ENCODE measurements at places on chromosomes 6 and 20.

DNA sequence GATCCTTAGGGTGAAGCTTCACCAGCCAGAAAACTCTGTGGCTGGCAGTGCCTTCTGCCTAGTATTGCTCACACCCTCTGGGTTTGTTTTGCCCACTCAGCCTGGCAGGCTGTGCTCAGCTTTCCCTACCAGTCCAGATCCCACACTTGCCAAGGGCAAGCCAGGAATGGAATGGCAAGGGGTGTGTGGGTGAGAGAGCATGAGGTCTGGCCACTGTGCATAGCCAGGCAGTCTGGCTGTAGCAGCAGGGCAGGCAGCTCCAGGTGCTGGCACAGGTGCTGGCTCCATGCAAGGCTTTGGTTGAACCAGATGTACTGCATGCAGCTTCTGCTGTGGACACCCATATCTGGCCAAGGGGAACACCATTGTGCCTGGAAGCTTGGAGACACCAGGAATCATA lies 1720.3 kb downstream of the HACE1 start:
- DNase-seq, result no peak

- no peak for DNase-seq
Observed at GRCh38 chr6:157193443-157193996, 129.8 kb downstream of the TMEM242 start.

DNA sequence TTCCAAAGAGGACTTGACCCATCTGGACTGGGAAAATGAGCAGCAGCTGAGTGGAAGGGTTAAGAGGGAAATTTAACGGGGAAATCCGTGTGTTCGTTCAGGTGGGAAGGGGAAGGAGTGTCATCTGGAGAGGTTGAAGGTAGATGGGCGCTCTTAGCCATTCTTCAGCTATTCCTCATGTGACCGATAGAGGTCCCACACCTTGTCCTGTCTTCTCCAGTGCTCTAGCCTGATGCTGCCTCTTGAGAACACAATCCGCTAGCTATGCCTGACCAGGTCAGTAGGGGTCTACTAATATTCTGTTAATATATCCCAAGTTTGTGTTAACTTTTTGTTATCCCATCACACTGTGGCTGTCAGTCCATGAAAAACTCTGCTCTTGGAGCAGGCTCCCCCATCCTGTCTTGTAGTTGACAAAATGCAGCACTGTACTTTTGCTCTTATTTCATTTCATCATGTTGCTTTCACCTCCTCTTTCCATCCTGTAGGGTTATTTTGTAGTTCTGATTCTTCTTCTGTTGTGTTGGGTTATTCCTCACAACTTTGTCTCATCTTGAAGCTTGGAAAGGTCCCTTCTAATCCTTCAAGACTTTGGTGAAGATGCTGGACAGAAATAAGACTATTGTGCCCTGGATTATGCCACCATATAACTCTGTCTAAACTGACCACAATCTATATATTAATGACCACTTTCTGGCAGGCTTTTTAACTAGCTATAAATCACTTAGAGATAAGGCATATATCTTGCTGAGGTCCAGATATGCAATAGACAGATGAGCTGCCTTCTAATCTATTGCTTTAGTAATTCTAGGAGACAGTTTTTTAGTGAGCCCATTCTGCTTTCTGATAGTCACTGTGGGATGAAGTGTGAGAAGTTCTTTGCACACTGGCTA lies 123.4 kb upstream of the SUPT3H start:
- DNase-seq, result no peak

DNA sequence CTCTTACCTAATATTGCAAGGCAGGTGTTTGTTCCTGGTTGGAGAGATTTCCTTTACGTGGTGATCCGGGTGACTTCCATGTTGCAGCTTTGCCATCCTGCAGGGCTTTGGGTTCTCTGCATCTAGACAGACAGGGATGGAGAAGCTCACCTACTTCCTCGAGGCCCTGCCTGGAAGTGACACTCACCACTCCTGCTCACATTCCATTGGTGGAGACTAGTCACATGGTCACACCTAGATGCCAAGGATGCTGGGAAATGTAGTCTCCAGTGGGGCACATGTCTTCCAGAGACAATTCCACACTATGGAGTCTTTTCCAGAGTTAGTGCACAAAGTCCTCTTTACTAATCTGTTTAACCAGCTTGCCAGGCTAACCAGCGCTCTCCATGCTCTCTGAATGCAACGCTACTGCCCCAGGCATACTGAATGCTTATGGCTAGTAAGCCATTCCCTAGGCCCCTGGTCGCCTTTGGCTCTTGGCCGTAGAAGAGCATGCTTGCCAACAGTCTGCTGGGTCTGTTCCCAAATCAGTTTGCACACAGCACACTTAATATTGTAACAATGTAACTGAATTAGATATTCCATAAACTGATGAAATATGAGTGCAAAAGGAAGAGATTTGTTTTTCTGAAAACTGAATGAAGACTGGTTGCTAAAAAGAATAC lies 6.7 kb upstream of the KCNK15 start:
- no peak for DNase-seq

DNA sequence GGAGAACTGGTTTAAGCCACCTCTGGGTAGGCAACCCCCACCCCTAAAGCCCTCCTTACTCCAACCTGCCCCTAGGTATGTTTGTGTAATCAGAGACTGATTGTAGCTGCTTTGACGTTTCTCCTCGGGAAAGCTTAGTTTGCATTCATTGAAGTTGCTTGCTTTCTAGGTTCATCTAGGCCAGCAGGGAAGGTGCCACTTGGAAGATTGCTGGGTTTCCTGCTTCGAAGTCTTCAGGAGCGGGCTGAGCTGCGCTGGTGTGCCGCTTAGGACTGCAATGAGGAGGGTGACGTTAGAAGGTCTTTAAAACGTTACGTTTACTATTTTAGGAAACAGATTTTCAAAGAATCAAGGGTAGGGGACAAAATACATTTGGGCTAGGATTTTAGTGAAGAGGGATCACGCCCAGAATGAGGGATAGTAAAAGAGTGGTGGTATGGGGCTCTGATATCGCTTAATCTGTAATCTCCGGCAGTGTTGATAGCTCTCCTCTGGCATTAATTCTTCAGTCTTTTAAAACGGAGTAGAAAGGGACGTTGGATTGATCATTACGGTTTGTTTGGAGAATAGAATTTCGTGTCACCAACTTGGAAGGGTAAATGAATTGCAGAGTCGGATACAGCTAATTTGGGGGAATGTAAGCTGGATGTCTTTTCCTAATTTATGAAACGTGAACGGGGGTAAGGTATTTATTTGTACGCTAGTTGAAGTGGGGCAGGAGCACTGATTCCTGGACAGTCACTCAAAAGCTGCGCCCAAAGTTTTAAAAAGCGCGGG lies 92.6 kb upstream of the PRDM1 start:
- no peak for DNase-seq

DNA sequence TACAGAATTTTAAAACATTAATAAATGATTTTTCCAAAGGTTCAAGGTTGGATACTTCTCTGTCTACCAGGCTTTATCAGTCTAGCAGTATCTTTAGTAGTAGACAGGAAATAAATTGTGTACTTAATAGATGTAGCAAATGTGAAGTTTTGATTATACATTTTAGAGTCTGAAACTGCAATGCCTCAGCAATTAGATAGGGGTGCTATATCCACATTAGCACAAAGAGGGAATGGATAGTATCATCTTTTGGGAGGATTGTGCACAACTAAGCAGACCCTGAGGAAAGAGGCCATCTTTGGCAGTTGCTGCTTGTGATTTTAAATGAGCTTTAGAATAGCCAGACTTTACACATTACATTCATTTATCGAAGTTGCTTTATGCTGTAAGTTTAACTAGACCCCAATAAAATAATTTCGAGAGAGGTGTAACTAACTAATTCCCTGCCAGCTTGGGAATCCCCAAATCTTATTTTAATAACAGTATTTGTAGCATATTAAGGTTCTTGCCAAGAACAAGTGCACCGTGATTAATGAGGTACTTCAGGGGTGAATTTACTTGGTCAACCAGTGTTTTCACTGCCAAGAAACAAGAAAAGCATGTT lies 2.8 kb downstream of the KCNQ5 start:
- no peak for DNase-seq

GRCh38 chr20:56362833-56363413 lies 4.1 kb downstream of the FAM210B start:
- no peak for DNase-seq

GRCh38 chr20:4810426-4811019 lies 88.8 kb downstream of the PRND start:
- no peak for DNase-seq

GRCh38 chr20:53937339-53937741 lies 133.1 kb downstream of the BCAS1 start:
- no peak for DNase-seq

DNA sequence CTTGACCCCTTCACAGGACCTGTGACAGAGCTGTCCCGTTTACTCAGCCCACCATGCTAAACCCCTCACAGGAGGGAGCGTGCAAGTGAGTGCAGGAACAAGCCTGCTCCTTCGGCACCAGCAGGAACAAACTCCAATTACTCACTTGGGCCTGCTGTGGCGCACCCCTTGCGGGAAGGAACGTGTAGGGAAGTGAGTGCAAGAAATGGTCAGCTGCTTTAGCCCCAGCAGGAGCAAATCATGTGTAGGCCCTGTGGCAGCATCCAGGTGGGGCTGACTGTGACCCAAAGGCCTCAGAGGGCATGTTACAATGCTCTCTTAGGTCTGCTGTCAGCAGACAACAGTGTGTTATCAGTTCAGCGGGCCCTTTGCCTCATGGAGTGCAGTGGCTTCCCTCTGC lies 574.4 kb downstream of the PRKN start:
- DNase-seq, result no peak

GRCh38 chr6:146884728-146885127 lies 286.0 kb downstream of the ADGB start:
- no peak for DNase-seq

DNA sequence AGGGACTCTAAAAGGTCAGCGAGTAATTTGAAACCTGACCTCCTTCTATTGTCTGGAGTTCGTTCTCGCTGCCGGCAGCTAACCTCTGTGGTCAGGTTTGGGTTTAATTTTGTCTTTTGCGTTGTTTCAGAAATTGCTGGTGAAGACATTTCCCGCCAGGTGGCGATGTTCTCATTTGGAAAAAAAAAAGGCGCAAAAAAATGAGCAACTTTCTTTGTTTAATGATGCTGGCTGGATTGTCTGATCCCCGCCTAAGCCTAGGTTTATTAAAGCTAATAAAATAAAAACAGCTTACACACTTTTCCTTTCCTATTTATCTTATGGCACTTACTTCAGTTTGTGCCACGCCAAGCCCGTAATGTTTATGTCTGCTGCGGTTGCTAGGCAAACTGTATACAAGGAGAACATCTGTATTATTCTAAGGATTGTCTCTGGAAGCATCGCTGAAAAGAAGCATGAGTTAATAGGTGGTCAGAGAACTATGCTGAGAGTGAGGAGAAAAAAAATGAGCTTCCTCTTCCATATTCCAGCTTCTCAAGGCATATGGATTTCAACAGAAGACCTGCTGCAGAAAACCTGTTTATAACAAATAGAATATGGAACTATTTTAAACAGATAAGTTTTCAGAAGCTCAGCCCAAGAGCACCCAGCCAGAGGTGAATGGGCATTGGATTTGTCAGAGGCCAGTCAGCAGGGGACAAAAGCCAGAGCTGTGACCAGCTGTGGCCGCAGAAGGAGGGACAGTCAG lies 205.7 kb downstream of the DOK5 start:
- DNase-seq, result no peak
